Endodermal cell (in vitro differentiated cells): ENCODE measurements at places on chromosomes 11 and 22.

DNA sequence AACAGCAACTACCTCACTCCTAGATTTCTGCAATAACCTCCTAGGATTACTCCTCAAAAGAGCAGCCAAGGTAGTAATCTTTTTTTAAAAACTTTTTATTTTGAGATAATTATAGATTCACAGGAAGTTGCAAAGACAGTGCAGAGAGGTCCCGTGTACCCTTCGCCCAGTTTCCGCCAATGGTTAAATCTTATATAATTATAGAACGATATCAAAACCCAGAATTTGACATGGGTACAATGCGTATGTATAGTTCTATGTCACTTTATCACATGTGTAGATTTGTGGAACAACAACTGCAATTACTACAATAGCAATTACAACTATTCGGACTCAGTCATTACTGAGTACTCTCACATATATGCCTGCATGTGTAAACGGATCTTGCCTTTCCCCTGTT lies 94.8 kb upstream of the APOA1 start:
- no peak for DNase-seq

DNA sequence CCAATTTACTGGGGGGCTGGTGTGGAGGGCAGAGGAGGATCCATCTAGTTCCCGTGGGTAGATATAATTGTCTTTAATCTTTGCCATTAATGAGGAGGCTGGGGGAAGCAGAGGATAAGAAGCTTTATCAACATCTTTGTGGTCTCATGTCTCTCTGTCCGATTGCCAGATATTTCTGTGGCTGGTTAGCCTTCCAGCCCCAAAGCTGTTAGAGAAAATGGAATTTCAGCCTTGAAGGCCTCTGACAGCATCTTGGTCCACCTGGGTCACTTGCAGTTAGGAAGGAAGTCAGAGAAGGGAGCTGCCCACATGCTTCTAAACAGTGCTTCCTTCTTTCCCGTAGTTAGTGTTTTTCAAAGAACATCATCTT lies 56.9 kb downstream of the ABTB2 start:
- no peak for DNase-seq

- peak; percentile 41 for DNase-seq
These were observed 2.4 kb downstream of the UCP2 start for GRCh38 chr11:73980001-73980961.

DNA sequence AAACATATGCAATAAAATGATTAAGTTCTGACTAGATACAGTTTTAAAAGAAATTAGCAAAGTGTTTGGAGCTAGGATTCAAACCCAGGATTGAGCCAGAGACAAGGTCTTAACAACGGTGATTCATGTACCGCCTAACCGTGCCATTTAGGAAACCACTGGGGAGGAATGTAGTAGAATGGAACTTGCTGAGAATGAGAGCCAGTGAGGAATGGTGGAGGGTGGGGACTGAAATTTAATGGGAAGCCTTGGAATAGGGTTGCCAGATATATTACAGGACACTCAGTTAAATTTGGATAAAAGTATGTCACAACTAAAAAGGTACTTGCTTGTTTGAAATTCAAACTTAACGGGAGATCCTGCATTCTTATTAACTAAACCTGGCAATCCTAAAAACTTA lies 30.4 kb upstream of the TMEM86A start:
- no peak for DNase-seq

DNA sequence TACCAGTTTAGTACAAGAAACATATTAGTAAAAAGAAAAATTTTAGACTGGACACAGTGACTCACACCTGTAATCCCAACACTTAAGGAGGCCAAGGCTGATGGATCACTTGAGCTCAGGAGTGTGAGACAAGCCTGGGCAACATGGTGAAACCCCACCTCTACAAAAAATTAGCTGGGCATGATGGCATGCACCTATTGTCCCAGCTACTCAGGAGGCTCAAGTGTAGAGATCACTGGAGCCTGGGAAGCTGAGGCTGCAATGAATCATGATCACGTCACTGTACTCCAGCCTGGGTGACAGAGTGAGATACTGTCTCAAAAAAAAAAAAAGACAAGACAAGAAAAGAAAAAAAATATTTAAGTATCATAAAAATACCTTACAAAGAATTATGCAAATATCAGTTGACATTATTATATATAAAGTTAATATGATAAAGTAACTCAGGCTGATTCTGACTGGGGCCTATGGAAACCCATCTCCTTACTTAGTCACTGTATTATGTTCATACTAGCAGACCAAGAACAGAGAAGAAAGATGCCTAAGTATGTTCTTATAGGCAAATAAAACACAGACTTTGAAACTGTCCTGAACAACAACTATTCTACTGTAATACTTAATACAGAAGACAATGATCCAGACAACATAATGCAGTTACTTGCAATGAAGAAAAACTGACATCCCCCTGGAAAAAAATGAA lies 27.3 kb downstream of the FAM168A start:
- DNase-seq, result no peak

GRCh38 chr11:125128450-125128849 lies 17.0 kb upstream of the TMEM218 start:
- no peak for DNase-seq

DNA sequence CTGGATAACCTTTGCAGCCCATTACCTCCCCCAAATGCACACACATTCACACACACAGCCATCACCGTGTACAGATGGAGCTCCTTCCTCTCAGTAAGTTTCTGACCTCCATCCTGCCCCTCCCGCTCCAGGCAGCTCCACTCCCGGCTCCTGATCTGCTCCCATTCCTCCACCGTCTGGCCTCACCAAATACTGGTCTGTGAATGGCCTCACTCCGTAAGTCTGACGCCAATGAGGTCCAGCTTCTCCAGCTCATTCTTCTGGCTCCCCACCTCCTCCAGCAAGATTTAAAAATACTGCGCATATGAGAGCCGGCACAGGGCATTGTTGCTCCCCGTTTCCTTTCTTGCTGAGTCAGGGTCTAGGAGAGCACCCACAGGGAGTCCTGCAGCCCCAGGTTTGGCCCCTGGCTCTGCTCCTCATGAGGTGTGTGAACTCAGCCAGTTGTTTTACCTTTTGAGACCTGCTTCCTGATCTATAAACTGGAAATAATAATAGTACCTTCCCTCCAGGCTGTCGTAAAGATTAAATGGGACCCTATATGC lies 14.0 kb upstream of the TUB start:
- DNase-seq, result peak; percentile 56
